Glomerular endothelial cell (primary cell): ENCODE measurements at places on chromosomes 3 and 15.

- DNase-seq: no peak
These were observed 64.6 kb upstream of the FHIT start for GRCh38 chr3:61315871-61316270.

DNA sequence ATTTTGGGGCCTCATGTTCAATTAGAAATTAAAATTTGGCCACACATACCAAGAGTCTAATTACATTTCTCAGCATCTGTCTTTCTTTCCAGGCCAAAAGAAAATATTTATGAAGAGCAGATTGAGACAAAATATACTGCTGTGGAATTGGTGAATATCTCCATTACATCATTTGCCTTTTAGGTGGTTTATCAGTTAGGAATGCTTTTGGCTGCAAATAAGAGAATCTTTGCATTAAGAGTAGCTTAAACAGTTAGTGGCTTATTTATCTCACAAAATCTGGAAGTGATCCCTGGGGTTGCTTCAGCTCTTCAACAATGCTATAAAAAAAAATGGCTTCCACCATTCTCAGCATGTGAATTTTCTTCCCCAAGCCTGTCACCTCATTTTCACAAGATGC is 308.7 kb downstream of the MAGI1 start:
- no peak for DNase-seq

DNA sequence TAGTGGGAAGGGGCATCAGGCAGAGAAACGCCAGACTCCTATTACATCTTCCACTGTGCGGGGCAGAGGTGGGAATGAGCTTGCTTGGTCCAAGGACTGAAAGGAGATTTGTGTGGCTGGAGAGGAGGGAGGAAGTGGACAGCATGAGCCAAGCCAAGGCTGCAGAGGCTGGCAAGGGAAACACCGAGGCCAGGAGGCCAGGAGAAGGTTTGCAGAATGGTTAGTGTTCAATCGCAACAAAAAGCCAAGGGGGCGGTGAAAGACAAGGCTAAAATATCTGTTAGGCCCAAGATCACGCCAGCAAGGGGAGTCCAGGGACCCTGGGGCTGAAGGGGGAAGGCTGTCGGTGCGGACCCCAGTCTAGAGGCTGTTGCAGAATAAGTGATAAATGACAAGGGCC is 75.8 kb downstream of the CPN2 start:
- no peak for DNase-seq

DNA sequence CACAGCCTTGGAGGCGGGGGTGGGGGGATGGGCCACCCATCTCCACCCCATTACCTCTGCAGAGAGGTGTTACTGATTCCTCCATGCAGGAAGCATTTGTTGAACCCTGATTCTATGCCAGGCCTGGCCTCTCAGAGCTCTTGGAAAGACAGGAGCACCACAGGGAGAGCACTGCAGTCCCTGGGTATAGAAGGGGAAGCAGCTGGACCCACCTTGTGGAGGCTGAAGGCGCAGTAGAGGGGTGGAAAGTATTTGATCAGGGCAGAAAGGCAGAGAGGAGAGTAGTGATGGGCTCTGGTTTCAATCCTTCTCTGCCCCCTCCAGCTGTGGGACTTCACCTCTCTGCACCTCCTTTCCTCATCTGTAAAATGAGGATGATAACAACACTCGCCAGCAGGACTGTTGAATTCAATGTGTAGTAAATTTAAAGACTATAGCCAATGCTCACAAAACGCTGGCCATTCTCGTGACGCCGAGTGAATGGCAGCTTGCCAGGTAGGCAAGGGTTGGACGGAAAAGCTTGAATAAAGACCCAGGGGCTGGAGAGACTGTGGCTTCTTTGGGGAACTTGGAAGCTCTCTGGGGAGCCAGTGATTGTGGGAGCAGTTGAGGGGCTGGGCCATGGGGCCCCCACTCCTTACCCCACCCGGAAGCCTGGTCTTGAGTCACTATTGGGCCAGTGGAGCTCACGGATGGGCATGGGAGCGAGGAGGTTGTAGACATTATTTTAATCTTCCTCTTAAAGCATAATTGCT is 8.0 kb upstream of the CCDC33 start:
- DNase-seq: no peak

GRCh38 chr3:169345662-169346331 is 317.7 kb downstream of the MECOM start:
- DNase-seq: no peak

- DNase-seq: no peak
These were observed 15.2 kb downstream of the NRROS start for GRCh38 chr3:196654735-196655090.

DNA sequence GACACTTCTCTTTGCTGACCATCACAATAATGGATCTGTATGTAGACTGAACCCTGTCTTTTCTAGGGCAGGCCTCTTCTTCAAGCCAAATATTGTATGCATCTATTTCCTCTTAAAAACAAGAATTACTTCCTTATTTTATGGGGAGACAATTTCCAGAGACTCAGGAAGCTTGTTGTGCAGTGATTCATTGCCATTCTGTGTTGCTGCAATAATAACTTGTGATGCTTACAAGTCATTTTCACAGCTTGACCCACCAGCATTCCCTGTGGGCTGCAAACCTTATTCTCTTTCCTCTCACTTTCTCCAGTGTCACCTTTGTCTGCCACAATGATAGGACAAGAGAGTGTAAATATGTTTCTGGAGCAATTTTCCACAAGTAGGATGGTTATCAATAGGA is 276.7 kb upstream of the SGO1 start:
- DNase-seq: no peak

DNA sequence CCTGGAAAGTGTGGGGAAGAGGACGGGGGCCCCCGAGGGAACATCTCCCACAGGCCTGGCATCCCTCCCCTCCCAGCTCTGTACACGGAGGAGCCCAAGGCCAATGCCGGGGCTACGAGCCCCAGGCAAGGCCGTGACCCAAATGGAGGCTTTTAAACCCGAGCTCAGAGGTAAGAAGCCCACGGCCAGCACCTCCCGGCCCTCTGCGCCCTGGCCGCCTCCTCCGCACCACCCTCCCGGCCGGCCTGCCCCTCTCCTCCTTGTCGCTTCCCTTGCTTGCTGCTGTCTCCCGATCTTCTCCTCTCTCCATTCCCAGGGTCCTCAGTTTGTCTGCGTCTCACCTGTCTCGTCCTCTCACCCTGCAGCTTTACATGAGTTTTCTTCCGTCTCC is 1.3 kb downstream of the MUC4 start:
- no peak for DNase-seq

- DNase-seq: no peak
These were observed 300.4 kb upstream of the RASGRP1 start for GRCh38 chr15:38864827-38865581.

- DNase-seq: no peak
These were observed 955.0 kb upstream of the ALCAM start for GRCh38 chr3:104411757-104412156.

DNA sequence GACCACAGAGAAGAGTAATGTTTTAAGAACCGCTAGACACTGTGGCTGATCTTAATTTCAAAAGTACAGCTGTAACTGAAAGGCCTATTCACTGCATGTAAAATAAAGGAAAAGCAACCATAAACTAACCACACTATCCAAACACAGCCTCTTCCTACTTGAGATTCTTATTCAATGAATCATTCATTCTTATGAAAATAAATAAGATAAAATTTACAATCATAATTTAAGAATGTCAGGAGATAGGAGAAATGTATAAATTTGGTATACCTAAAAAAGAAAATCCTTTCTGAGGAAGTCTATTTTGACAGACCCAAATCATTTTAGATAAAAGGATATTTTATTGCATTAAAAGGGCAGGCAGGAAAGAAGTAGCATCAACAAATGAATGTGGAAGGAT is 533.5 kb upstream of the ZNF385D start:
- DNase-seq: peak; percentile 23
